ENCODE measurements at places on chromosomes 13 and 19.

- no peak for DNase-seq
Measured at GRCh38 chr13:20700288-20700687, 3.2 kb upstream of the IL17D start.

DNA sequence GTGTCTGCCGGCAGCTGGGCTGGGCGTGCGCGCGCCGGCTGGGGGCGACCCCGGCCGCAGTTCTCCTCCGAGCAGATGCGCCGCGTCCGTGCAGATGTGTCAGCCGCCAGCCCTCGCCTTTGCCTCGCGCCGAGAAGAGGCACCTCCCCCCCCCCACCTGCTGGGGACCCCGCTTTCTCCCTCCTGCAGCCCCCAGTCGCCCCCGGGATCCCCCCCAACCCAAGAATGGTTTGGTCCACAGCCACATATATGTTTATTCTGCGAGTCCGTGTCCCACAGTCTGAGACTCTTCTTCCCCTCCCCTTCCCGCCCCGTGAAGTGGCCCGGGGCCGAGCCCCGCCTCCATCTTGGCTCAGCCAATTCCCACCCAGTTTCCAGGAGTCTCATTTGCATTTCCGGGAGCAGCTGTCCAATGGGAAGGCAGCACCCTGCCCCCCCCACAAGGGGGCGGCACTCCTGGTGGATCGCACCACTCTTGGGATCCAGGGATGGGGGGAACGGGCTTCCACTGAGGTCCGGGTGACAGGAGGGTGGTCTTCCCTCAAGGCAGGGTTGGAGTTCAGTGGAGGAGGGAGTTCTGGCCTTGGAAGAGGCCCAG lies 8.6 kb downstream of the ISOC2 start:
- DNase-seq: peak; percentile 49

DNA sequence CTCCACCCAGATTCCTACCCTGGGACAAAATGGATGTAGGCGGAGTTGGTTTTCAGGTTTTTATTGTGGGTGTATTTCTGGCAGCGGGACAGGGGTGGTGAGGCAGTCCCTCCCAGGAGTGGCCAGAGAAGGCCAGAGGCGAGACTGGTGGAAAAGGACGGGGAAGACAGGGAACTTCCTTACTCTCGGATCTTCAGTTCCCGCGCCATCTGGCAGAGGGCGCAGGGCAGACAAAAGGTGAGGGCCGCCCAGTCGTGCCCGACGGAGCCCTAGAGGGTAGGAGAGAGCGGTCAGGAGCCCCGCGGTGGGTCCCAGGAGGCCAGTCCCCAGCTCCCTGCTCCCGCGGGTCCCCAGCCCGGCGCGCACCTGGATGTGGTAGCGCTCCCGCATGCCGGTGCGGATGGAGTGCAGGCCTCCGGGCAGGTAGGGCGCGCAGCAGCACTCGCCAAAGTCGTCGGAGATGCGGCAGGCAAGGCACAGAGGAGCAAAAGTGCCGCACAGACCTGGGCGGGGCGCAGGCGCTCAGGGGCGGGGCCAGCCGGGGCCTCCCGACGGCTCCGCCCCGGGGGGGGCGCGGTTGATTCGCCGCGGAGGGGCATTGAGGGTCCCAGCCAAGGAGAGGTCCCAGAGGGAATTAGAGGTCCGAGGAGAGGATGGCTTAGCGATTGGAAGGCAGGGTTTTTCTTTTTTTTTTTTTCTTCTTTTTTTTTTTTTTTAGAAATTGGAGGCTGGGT lies 3.0 kb downstream of the CNFN start:
- peak; percentile 32 for DNase-seq

DNA sequence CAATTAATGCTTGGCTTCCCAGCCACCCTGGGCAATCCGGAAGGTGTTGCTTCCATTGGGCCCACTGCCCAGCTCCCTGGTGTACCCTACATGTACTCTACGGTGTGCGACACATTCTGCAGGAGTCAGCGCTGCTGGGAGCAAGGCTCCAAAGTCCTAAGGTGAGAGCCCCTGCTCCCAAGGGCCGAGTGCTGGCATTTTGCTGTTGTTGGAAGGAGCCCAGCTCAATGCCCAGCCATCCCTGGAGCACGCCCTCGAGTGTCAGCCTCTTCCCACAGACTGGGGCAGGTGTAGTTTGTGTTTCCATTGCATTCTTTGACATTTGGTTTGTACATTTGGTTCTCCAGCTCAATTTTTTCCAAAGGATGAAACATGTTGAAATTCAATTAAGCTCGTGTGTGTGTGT lies 64.6 kb downstream of the GGACT start:
- DNase-seq: no peak

- DNase-seq: no peak
Measured at GRCh38 chr19:24062190-24062589, 24.8 kb upstream of the ZNF254 start.

DNA sequence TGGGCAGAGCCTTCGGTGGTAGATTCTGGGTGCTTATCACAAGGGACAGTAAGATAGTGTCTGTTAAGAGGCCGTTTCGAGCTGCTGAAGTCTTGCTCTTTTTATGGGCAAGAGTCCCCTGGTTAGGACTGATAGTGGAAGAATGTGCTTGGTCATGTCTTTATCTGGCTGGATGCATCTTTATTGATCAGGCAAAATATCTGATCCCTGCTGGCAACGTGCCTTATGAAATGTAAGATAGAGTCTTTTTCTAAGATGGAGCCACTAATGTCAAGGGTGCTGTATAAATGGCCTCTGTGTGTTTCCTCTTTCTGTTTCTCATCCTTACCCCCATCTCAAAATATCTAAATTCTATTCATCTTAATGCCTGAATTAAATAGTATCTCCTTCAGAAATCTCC lies 53.3 kb downstream of the MYO16 start:
- DNase-seq: no peak

DNA sequence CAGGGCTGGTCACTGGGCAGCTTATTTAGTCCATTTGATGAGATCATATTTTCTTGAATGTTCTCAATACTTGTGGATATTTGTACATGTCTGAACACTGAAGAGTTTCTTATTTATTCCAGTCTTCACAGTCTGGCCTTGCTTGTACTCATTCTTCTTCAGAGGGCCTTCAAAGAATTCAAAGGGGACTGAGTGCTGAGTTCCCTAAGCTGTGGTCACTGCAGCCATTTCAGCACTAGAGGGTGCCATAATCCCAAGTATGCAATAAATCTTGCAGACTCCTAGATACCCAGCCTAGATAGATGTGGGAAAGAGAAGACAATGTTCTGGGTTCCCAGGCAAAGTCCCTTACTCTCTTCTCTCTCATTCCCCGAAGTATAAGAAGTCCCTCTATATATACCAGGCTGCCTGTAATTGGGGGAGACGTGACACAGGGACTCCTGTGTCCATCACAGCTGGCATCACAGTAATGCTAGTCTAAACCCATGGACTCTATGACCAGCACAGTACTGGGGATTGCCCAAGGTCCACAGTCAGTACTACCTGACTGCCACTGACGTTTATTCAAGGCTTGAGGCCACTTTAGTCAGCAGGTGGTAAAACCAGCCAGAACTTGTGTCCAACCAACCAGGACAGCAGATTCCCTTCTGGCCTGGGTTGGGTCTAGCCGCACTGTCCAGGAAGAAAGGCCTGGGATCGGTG lies 8.9 kb upstream of the VN1R1 start:
- DNase-seq: peak; percentile 38

DNA sequence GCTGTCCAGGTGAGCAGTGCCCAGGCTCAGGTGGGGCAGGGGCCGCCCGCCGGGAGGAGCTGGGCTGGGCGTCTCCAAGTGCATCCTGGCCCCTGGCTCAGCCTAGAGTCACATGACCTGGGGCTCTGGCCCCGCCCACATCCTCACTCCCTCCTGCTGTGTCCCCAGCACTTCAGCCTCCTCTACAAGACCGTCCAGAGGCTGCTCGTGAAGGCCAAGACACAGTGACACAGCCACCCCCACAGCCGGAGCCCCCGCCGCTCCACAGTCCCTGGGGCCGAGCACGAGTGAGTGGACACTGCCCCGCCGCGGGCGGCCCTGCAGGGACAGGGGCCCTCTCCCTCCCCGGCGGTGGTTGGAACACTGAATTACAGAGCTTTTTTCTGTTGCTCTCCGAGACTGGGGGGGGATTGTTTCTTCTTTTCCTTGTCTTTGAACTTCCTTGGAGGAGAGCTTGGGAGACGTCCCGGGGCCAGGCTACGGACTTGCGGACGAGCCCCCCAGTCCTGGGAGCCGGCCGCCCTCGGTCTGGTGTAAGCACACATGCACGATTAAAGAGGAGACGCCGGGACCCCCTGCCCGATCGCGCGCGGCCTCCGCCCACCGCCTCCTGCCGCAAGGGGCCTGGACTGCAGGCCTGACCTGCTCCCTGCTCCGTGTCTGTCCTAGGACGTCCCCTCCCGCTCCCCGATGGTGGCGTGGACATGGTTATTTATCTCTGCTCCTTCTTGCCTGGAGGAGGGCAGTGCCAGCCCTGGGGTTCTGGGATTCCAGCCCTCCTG lies 16.8 kb upstream of the CELF5 start:
- no peak for DNase-seq

DNA sequence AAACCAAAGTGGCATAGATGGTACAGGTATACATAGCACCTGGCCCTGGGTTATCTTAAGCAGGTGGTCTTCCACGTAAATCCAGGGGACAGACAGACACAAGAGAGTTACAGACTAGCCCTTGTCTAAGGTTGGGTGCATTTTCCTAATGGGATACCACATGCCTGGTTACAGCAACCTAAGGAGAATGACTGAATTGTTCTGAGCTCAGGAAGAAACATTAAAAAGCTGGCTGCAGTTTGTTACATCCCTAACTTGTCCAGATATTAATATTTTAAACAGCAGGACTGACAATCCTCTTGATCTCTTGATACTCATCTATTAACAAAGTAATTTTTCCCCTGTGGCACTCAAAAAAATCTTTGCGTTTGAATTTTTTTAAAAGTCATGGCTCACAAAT lies 102.2 kb upstream of the SERP2 start:
- no peak for DNase-seq

DNA sequence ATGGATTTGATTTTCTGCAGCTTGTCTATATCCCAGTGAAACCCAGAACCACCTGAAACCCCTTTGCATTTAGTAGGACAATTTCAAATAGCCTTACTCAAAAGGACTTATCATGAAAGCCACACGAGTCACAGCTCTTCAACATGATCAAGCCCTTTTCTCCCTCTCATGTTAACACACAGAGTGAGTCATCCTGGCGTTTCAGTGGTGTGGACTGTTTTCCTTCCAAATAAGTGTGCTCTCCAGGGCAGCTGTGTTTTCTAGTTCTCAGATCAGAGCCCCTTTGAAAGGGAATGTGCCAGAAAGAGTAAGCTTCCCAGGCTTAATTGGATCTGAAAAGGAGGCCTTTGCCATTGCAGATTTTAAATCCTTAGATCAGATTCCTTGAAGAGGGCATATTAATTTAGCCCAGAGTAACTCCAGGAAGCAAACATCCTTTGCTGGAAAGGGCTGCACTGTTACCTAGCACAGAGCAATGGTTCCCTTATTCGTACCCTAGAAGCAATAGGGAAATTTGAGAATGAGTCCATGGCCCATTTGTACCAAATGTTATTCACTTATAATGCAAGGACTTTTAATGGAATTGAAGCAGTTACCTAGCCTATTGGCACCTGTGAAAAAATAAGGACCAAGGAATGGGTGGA lies 51.3 kb downstream of the ERICH6B start:
- DNase-seq: no peak

GRCh38 chr13:62613819-62614218 lies 1198.2 kb upstream of the PCDH20 start:
- DNase-seq: no peak

- DNase-seq: no peak
Measured at GRCh38 chr19:16861834-16862233, 27.0 kb upstream of the F2RL3 start.

DNA sequence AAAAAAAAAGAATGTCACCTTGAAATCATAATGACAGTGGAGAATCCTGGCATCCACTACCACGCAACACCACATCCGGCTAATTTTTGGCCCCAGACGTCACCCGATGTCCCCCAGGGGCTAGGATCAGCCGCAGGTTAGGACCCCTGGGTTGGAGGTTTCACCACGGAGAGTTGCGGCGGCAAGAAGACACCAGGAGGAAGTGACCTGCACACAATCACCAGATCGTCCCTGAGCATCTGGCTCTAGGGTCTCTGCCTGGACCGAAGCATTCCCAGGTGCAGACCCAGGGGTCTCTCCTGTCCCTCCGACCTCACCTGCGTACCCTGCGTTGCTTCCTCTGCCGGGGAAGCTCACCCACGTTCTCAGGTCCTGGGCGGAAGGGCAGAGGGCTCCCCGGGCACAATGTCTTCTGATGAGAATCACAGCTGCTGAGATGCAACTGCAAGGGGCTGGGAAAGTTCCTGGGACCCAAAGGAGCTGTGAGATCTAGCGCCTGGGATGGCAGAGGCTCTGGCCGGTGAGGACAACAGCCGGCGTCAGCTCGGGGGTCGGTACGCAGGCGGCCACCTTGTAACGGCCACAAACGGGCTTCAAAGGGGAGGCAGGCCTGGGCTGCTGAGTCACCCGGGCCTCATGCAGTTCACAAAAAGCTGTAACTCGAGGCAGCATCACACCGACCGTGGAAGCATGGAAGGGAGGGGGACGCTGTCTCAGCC lies 111.2 kb downstream of the GADD45B start:
- no peak for DNase-seq

GRCh38 chr19:45144431-45145269 lies 16.1 kb downstream of the NKPD1 start:
- DNase-seq: no peak

- DNase-seq: no peak
Measured at GRCh38 chr19:2768365-2769132, 14.5 kb downstream of the SGTA start.

DNA sequence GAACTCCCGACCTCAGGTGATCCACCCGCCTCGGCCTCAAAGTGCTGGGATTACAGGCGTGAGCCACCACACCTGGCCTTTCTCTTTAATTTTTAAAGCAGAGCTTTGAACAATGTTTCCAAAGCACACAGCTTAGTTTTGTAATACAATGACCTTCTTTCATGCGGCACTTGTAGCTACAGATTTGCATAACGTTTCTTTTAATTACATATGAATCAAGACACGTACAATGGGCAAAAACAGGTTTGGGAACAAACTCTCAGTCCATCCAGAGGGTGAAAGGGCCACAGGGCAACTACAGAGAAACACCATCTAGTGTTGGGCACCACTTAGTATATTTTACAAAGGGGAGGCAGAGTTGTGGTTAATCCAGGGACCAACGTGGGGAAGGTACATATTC lies 19.0 kb upstream of the S1PR4 start:
- no peak for DNase-seq

GRCh38 chr19:39187552-39187943 lies 9.2 kb upstream of the NCCRP1 start:
- DNase-seq: no peak

DNA sequence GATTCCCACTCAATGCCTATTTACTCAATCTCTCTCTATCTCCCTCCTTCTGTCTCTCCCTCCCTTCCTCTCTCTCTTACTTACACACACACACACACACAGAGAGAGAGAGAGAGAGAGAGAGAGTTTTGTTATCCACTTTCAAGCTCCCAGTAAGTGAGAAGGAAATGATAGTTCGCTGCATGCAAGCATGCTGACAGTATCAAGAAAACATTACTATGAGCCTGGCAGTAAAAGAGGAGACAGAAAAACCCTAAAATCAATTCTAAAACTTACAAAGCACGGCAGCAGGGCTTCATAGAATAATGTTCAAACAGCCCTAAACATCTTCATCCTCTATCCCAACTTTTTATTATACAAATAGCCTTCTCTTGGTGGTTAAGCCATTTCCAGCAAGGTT lies 171.9 kb downstream of the FOXO1 start:
- peak; percentile 57 for DNase-seq

GRCh38 chr13:96904232-96904631 lies 90.0 kb downstream of the OXGR1 start:
- DNase-seq: no peak
